Thoracic aorta (tissue), 2 donors: ENCODE measurements at places on chromosomes 5 and 9.

GRCh38 chr9:28976684-28977083 lies 1403.4 kb upstream of the C9orf72 start:
- no peak for DNase-seq

GRCh38 chr9:97570899-97571298 lies 62.3 kb downstream of the TSTD2 start:
- no peak for DNase-seq

DNA sequence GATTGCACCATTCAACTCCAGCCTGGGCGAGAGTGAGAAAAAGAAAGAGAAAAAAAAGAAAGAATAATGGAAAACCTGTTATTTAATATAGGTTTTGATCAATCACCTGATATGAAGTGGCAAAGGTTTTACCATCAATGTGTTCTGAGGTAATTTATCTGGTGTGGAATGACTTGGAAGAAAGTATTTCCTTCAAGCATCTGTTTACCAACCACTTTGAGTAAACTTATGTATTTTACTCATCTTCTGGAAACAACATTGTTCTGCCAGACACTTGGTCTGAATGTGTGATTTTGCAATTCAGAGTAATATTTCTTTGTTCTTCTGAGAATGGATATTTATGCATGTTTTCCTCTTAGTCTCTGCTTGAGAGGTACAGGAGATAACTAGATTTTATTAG lies 24.3 kb downstream of the KIF2A start:
- no peak for DNase-seq

DNA sequence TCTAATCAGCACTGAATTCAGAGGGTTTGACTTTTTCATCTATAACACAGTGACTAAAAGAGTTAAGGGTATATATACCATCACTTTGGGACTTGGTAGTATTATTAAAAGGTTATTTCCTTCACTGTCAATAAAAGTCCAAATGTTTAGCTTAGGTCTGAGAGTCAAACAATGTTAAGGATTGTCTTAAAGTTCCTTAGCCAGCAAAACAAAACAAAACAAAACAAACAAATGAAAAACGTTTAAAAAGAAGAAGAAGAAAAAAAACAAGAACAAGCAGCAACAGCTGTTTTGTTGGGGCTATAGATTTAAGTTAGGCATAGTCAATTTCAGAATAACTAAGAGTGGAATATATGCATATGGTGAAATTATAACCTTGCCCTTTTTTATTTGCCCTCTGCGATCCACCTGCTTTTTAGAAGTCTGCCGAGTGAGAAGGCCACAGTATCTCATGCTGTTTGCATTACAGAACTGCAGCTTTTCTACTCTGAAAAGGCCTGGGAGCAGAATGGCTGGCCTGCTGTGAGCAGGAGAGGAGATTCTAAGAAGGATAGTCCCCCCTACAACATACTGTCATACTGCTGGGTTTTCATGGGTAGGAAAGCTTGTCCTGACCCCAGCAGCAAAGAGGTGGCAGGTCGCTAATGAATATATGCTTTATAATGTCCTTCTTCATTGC lies 141.7 kb downstream of the NTRK2 start:
- DNase-seq: no peak

GRCh38 chr5:158810615-158811014 lies 289.1 kb downstream of the EBF1 start:
- DNase-seq: no peak

- DNase-seq: no peak
Measured at GRCh38 chr5:172140120-172140519, 47.9 kb downstream of the STK10 start.

DNA sequence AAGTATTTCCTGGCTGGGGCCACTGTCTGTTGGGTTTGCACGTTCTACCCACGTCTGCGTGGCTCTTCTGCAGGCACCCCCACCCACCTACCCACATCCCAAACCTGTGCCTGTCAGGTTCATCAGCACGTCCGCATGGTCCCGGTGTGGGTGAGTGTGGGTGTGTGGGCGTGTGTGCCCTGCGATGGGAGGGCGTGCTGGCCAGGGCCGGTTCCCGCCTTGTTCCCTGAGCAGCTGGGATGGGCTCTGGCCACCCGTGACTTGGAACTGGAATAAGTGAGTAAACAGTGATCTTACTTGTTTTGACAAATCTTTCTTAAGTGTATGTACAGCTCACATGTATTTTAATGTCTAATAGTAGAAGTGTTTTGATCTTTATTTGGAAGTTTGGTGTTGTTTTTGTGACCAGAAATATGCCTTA lies 20.4 kb downstream of the ERGIC1 start:
- DNase-seq: no peak
